ENCODE measurements at places on chromosomes 4 and X.
A peak's percentile ranks its signal among the peaks of the same experiment; 100 is the strongest.

GRCh38 chr4:118270492-118270891 lies 82.3 kb downstream of the PRSS12 start:
- DNase-seq = peak; percentile 39

- DNase-seq = no peak
Observed at GRCh38 chrX:111567542-111568255, 56.3 kb downstream of the SERTM2 start.

DNA sequence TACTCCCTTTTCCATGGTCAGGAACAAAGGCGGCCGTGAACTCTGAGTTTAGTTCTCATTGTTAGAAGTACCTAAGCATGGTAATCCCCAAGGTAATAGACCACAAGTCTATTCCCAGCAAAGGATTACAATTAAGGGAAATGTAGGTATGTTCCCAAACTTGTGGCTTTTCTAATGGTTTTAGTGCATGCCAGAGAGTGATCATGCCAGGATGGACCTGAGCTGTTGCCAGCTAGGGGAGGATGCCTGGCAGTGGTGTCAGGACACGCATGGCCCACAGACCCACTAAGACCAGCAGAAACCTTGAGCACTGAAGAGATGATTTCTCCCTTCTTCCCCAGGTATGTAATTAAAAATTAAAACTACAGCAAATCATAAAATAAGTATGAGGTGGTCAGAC lies 60.8 kb downstream of the COQ2 start:
- no peak for DNase-seq

DNA sequence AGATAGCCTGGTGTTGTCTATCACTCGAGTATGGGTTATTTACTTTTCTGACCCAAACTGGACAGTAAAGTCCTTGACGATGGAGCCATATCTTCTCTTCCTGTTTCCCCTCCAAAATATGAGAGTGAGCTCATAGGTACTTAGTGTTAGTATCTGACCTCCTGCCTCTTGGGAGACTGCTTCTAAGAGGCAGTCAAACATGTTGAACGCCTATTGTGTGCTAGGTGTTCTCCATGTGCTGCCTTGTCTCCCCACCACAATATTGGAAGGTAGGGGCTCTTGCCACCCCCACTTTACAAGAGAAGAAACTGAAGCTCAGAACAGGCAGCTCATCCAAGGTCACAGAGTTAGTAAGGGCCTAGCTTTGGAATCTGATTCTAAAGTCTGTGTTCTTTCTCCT lies 8.3 kb downstream of the EFNB1 start:
- no peak for DNase-seq

GRCh38 chr4:78754872-78755271 lies 21.3 kb upstream of the BMP2K start:
- no peak for DNase-seq

- no peak for DNase-seq
Observed at GRCh38 chrX:155889328-155889727, 8.2 kb downstream of the VAMP7 start.

DNA sequence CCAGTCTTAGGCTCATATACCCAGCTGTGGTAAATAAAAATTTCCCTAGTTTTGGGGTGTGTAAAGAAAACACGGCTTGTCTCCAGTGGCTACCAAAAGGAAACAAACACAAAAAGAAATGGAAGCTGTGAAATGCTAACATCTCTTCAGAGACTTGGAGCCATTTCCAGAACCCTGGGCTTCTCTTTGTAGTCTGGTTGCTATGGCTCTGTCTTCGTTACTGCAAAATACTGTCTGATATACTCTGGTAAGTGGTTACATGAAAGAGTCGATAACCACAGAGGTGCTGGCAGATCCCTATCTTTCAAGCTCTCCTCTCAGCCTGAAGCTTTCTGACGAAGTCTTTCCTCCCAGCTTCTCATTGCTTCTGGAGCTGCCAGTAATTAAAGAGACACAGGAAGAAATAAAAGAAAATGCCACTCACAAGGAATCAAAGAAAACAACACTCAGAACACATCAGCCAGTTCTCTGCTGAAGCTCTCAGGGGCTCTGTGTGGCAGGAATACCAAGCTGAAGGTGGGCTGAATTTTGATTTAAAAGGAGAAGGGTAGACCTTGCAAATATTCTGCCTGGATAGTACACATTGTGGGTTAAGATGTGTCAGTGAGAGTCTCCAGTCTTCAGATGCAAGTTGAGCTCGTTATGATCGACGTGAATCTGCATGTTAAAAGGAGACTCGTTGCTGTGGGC lies 107.6 kb upstream of the FAM9C start:
- DNase-seq = no peak

DNA sequence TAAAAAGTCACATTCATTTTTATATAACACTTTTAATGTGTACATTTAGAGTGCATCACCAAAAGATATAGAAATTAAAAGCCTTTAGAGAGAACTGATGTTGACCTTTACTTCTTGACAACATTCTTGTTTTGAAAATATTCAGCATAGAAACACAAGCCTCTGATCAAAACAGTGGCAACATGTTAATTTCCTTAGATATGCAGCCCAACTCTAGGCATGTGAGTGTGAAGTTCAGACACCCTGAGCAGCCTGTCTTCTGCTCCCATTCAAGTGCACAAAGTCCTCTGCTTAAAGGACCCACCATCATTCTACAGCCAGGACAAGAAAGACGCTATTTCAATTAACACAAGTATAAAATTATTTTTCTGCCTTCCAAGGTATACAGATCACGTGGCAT lies 60.0 kb downstream of the PPP3CA start:
- no peak for DNase-seq

DNA sequence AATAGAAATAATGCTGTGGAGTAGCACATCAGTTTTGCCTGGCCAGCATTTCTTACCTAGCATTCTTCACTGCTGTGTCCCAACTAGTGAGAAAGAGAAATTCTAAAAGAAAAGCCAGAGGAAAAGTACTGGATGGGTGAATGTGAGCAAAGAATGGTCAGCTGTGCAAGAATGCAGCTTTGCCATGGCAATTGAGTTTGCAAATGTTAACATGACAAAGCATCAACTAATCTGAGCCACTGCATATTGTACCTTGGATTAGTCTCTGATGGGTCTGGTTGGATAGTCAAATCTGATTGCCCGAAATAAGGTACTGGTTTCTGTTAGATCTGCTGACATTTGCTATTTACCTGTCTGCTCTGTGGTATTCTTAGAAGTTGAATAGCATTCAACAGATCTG lies 38.7 kb downstream of the ADD1 start:
- no peak for DNase-seq

DNA sequence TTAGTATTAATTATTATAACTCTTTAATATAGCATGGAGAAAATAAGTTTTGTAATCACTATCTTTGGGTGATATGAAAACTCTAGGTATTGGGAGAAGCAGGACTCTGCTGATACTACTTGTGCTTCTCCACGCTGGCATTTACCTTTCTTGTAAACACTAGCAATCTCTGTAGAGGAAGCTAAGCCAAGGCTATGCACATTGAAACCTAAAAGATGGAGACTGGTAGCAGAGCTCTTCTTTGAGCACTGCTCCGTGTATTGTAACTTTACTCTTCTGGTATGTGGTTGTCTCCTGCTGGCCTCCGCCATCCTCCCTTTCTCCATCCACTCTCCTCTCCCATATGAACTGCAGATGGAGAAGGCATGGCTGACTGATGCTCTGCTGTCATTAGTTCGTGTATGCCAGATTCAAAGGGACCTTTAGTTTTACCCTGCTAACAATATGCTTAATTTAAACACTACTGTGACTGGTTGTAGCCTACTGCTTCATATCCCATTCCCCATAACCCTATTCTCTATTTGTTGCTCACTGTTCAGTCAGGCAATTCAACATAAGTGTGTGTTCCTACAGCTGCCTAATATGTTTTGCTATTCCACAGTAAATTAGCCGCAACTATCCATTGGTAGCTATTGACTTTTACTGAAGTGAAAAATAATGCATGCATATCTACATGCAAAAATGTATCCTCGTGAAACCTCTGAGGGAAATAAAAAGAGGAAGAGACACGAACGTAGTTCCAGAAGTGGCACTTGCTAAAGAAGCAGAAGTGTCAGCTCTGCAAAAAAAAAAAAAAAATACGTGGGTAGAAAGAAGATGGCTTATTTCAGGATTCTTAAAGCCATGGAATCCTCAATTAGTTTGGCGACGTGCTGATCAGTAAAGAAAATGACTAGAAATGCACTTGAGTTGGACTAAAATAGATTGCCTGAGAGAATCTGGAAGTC lies 55.6 kb upstream of the CCSER1 start:
- no peak for DNase-seq

- DNase-seq = peak; percentile 18
Observed at GRCh38 chr4:121096629-121097028, 24.3 kb upstream of the NDNF start.

GRCh38 chr4:2393353-2394270 lies 24.8 kb downstream of the ZFYVE28 start:
- no peak for DNase-seq

- DNase-seq = no peak
Observed at GRCh38 chr4:87934973-87935372, 40.5 kb upstream of the SPP1 start.

- DNase-seq = no peak
Observed at GRCh38 chrX:6748595-6748994, 213.7 kb upstream of the VCX3A start.

DNA sequence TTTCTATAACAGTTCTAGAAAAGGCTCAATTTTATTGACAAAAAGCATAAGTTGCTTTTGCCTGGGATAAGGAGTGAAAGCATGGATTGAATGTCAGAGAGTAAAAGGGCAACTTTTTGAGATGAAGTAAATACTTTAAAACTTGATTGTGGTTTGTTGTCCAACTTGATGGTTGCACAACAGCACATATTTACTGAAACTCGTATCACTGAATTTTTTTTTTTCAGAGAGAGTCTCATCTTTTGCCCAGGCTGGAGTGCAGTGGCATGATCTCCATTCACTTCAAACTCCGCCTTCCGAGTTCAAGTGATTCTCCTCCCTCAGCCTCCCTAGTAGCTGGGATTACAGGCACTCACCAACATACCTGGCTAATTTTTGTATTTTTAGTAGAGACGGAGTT lies 856.8 kb downstream of the SH3BGRL start:
- no peak for DNase-seq

- DNase-seq = no peak
Observed at GRCh38 chrX:96379951-96380350, 304.7 kb upstream of the DIAPH2 start.

DNA sequence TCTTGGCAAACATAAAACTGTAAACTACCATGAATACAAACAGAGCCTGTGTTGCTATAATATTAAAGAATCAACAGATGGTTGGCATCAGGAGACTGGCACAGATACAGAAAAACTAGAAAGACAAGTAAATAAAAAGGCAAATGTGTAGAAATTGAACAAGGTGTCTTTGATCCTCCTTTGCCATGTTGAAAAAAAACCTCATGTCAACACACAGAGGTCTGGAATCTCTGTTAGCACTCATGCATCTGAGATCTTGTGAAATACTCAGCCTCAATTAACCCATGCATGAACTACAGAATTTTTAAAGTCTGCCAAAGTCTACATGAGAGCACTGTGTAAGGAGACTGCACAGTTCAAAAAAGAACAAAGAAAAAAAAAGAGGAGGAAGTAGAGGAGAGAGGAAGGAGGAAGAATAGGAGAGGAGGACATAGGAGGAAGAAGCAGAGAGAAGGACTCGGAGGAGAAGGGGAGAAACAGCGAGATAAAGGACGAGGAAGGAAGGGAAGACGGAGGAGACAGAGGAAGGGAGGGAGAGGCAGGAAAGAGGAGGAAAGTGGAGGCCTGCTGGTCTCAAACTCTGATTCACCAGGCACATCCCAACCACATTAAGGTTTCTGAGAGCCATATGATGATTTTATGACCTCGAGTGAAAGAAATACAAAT lies 52.8 kb downstream of the PRDM5 start:
- no peak for DNase-seq

GRCh38 chrX:21778236-21778635 lies 20.3 kb upstream of the SMPX start:
- DNase-seq = no peak

- no peak for DNase-seq
Observed at GRCh38 chrX:20680998-20681397, 414.3 kb upstream of the RPS6KA3 start.

GRCh38 chrX:74519870-74520269 lies 94.6 kb downstream of the RLIM start:
- no peak for DNase-seq

DNA sequence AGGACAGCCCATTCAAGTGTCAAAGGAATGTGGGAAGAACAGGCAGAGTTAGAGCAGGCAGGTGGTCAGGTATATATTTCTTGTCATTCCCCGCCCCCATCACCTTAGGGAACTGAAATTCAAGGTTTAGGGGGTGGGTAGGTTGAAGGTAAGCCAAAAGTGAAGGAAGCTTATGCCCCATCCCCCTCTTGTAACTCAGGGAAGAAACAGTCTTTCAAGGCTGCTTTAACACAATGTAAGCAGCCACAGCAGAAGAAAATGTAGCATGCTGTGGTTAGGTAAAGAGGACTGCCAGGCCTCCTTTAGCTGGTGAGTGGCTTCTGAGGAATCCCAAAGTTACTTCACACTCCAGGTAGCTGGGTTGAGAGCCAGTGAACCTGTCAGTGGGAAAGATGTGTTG lies 122.3 kb downstream of the RS1 start:
- DNase-seq = no peak

- no peak for DNase-seq
Observed at GRCh38 chrX:136778916-136779315, 1.8 kb downstream of the ARHGEF6 start.

- no peak for DNase-seq
Observed at GRCh38 chr4:15020502-15021286, 18.4 kb downstream of the CPEB2 start.

GRCh38 chr4:103915224-103915869 lies 195.6 kb upstream of the TACR3 start:
- DNase-seq = peak; percentile 8

DNA sequence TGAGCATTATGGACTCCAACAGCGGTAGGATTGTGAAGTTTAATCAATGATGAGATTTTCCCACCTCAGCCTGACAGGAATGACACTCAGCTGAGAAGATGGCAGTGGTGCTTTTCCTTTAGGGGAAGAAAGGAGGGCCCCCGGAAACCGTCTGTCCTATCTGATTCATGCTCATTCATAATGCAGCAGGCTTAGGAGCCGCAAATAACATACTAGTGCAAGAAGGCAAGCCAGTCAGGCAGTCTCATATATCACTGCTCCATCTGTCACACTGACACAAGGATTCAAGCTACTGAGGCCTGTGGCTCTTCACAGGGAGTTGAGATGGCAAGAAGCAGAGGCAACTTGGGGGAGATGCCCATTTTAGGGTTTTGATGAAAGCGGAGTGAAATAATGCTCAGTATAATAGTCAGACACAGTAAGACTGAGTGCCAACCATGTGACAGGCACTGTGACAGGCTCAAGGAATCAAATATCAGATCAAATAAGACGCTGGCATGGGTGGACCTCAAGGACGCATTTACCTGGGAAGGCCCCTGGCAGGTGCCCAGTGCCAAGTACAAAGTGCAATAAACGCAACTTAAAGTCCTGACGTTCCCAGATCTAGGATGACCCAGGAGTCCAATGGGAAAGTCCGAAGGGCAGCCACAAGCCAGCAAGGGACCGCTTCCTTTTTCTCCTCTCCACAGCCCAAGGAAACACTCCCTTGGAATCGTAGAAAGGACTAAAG lies 63.4 kb downstream of the FHDC1 start:
- no peak for DNase-seq

GRCh38 chrX:9940421-9940820 lies 26.7 kb upstream of the CLDN34 start:
- DNase-seq = peak; percentile 1

Measured in HCEC 1CT (cell line).